ENCODE measurements at places on chromosomes 2 and 18.

- no peak for DNase-seq
These were observed 37.2 kb upstream of the SLC35G4 start for GRCh38 chr18:11572201-11572600.

GRCh38 chr18:29169599-29169998, 992.7 kb upstream of the CDH2 start:
- no peak for DNase-seq

DNA sequence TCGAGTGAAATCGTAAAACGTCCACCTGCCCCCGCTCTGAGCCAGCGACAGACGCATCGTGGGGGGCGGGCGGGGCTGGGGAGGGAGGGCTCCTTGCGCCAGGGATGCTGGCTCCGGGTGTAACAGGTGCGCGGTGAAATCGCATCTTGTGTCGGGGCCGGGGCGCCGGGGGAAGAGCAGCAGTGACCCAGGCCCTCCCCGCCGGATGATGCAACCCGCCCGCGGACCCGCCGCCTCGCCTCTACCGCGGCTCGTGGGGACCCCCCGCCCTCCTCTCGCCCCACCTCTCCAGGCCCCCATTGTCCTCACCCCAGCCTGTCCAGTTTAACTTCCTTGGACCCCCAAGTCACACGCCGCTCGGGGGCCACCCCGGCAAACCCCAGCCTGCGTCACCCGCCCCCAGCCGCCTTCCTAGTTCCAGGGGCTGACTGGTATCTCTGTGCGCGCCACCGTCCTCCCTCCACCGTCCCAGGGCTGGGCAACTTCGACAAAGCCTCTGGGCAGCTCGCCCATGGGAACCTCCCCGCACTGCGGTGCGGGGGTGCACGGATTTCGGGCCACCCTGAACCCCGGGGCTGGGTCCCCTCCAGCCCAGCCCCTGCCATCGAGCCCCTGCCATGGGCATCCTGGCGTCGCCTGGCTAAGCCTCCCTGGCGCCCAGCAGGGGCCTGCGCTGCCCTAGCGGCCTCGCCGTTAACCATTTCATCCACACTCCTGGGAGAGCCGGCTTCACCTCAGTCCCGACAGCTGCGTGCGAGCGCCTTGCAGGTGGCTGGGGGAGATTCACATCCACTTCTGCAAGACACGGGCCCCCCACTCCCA, 799 bp upstream of the KIF1A start:
- DNase-seq, result no peak

GRCh38 chr18:10398571-10398970, 55.9 kb upstream of the APCDD1 start:
- DNase-seq, result no peak

GRCh38 chr18:56890632-56891031, 239.5 kb downstream of the WDR7 start:
- no peak for DNase-seq

GRCh38 chr2:137912371-137912770, 51.9 kb upstream of the HNMT start:
- DNase-seq, result no peak

DNA sequence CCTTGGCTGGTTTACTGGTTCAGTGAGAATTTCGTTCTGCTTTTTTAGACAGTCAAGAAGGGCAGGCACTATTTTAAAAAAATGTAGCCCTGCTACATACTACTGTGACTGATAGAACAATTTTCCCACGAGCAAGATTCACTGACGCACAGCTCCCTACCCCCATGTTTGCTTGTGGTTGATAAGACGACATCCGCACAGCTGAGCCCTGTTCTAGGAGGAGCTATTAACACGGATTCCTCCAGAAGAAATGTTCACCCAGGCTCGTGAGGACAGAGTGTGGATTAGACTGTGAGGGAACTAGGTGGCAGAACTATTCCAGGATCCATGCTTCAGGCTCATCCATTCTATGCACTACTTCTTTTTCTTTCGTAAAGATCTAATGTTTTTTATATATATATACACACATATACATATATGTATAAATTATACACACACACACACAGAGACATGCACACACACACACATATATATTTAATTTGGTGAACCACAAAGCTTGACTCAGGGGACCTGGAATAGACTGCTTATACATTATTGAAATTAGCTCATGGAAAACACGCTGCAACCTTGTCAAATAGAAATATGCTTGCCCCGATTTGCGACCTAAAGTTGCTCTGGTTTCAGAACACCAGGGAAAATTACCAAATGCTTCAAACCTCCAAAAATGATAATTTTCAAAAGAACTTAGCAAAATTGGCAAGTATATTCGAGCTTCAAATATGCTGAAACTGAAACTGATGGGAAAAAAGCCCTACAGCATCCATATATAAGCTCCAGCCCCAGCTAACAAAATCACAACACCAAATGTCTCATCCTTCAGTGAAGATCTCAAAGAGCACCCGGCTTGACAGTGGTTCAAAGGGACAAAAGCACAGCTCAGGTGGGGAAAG, 370.4 kb downstream of the SOCS6 start:
- peak; percentile 72 for DNase-seq

DNA sequence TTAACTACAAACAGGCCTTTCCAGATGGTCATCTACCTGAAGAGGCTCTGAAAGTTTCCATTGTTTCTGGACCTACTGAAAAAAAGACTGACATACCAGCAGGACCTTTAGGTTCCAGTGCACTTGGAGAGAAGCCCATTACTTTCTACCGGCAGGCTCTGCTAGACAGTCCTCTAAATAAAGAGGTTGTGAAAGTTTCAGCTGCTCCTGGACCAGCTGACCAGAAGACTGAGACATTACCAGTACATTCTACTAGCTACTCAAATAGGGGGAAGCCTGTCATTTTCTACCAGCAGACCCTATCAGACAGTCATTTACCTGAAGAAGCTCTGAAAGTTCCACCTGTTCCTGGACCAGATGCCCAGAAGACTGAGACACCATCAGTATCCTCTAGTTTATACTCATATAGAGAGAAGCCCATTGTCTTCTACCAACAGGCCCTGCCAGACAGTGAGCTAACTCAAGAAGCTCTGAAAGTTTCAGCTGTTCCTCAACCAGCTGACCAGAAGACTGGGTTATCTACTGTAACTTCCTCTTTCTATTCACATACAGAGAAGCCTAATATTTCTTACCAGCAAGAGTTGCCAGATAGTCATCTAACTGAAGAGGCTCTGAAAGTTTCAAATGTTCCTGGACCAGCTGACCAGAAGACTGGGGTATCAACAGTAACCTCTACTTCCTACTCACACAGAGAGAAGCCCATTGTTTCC, 65.8 kb downstream of the ALMS1 start:
- DNase-seq, result no peak

DNA sequence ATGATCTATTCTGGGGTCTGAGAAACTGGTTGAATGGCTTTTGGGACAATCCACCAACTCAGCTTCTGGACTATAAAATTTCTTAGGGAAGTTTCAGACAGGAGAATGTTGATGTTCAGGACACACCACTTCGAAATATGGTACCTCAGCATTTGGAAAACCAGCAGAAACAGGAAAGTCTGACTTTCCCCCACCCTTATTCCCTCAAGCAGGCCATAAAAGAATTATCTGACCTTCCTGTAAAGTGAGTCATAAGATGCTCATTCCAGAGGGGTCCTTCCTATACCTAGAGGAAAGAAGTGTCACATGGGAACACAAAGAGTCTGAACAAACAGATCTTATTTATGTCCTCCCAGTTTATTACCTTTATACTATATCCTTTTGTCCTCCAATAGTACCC, 415.0 kb downstream of the CPS1 start:
- DNase-seq, result no peak

- DNase-seq, result no peak
These were observed 99.9 kb downstream of the CPO start for GRCh38 chr2:207039225-207039624.

DNA sequence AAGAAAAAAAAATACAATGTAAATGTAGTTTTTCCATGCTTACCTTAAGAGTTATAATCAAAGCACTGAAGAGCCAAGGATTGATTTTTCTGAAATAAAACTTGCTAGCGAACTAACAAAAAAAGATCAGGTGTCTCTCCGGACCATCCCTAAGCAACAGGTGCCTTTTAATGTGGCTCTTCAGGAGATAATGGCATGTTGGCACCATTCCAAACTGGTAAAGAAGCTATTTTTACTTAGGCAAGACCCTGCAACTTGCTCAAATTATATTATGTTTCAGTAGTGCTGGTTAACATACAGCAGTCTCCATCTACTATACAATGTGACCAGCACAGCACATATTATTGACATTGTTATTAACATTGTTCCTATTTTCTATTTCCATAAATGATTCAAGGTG, 2.3 kb upstream of the GCC2 start:
- no peak for DNase-seq

DNA sequence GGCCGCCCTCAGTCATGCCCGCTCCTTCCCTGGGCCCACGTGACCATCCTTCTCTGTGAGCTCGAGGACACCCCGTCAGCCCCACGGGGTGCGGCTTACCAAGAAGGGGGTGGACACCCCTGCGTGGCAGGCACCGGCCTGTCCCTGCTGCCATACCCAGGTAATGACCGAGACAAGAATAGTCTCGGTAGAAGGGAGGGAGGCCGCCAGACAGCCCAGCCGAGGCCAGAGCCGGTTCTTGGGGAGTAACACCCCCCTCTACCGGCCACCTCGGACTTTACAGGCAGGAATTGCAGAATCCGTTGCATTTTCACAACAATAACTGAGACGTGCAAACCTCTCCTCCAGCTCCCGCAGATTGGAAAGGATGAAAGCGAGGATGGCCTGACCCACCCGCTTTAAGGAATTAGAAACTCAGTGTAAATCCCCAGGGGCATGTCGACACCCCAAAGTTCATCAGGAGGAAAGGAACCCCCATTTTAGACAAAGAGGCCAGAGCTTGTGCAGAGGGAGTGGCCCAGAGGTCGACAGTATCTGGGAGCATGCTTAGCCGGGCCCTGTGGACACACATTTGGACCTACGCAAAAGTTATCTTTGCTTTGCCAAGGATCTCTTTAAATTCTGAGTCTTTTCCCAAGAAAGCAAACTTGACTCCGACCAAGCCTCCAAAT, 60.1 kb upstream of the GLI2 start:
- peak; percentile 47 for DNase-seq

- no peak for DNase-seq
These were observed 75.6 kb downstream of the RNF144A start for GRCh38 chr2:6992794-6993228.

DNA sequence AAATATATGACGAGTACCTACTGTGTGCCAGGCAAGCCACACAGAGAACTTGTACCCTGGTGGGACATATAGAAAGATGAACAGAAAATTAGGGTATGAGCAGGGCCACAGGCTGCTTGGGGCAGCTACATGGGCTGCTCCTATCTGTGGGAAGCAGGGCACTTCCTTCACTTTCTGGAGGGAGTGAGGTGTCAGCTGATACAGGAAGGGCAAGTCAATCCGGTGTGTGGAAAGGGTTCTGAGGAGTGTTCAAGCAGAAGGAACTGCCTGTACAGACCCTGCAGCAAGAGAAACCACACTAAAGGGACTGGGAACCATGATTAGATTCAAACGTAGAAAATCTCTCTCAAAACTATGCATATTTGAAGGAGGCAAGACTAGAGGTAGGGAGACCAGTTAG, 58.6 kb upstream of the BCL11A start:
- DNase-seq, result no peak

DNA sequence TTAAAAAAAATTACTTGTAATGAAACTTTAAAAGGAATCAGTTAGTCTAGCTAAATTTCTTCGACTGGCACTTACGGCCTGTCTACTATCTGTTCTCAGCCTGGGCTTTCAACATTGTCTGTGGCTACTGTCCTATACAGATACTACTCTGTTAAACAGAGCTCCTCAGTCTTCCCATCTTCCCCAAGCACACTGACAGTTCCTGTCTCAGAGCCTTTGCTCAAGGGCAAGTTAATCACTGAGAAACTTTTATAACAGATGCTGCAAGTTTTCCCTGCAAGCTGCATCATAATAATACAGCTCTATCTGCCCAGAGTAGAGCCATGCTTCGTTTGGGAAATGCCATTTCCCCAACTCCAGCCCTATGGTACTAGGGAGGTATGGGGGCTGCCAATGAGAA, 11.3 kb upstream of the YPEL5 start:
- DNase-seq, result no peak

DNA sequence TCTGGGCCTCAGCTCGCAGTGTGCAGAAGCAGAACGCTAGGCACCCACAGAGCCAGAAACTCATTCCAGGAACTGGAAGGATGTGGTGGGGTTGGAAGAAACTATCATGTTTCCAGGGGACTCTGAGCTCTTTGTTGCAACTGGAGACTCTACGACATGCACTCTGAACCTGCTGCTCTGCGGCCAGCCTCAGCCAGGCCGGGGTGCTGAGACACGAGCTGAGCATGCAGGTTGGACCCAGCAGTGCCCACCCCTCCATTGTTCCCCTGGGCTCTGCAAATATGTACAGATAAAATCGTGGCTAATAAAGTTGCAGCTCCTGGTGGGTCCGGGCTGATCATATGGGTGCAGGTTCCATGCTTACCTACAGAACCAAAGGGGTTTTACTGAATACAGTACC, 37.6 kb upstream of the ARL4C start:
- DNase-seq, result no peak

GRCh38 chr2:174546519-174547506, 50.8 kb downstream of the WIPF1 start:
- DNase-seq, result no peak

- DNase-seq, result no peak
These were observed 156.9 kb downstream of the COL4A4 start for GRCh38 chr2:227007148-227007547.

- DNase-seq, result no peak
These were observed 50.0 kb upstream of the ITGA4 start for GRCh38 chr2:181407171-181407570.

GRCh38 chr2:226839161-226839560, 3.3 kb downstream of the RHBDD1 start:
- peak; percentile 29 for DNase-seq

- DNase-seq, result no peak
These were observed 16.4 kb upstream of the CNRIP1 start for GRCh38 chr2:68336192-68336591.

DNA sequence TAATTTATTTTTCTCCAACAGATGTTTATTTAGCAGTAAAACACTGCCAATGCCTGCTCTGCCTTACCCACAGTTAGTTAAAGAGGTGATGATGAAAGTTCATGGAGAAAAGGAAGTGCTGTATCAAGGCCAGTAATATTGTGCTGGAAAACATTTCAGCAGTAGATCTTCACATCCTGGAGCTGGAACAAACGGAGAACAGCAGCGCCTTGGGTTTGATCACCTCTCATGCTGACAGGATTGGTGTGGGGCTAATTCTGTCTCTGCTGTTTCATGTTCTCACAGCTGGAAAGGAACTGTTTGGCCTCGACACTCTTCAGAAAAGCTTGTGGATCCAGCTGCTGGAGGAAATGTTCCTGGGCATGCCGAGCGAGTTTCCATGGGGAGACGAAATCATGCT, 61.5 kb upstream of the RPE start:
- DNase-seq, result no peak

- no peak for DNase-seq
These were observed 140.9 kb downstream of the CAPN13 start for GRCh38 chr2:30666266-30666874.

DNA sequence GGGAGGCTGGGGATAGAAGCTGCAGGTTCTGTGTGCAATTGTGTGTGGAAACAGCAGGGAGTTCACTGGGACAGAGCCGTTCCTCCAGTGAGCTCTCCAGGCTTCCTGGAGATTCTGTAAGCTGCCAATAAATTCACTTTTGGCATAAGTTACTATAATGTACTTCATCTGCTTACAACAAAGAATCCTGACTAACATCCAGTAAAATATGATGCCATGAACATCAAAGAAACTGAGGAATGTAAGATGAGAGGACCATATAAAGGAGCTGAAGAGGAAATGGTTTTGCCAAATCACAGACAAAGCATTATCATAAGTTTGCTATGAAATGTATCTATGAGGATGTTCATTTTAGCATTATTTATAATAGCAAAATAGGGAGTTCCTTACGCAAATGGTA, 175.3 kb downstream of the KCNE4 start:
- no peak for DNase-seq

Data from CD4-positive, alpha-beta memory T cell (primary cell).